ENCODE measurements at places on chromosomes 16 and 17.

DNA sequence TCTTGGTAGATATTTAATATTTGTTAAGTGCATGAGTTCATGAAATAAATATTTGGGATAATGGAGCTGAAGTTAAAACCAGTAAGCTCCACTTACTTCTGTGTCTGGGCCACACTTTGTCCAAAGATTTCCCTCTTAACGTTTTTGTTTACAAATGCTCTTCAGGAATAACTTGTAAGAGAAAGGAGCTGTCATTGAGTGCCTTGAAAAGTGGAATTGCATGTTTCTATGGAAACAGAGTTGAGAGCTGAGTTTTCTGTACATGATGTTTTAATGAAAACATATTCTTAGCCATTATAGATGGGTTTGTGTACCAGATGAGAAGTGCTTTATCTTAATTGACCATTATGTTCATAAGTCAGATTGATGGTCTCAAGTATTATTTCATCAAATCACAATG is 1045.4 kb upstream of the EEF2KMT start:
- no peak for DNase-seq

GRCh38 chr16:85460252-85461021 is 152.7 kb upstream of the GSE1 start:
- DNase-seq, result no peak

- no peak for DNase-seq
These were observed 118.4 kb downstream of the ZNF423 start for GRCh38 chr16:49737541-49737940.

DNA sequence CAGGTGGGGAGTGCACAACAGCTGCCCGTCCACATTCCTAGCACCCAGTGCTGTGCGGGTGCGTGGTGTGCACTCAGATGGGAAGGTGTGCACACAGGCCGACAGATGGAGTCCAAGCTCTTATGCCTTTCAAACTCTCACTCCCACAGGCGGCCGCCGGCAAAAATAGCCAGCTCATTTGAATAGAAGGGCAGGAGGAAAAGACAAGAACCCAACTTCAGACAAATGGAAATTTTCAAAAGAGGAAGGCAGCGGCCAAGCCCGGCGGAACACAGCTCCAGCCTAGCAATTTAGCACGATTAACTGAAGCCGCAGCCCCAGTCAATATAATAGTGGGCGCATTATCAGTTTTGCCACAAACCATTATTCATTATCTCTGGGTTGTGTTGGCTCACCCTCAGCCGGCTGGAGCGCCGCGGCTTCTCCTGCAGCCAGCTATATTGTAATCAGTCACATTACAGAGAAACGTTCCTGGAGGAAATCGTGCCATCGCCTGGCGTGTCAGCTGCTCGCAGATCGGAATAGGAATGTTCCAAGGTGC is 103.9 kb upstream of the SEC14L1 start:
- DNase-seq, result no peak

DNA sequence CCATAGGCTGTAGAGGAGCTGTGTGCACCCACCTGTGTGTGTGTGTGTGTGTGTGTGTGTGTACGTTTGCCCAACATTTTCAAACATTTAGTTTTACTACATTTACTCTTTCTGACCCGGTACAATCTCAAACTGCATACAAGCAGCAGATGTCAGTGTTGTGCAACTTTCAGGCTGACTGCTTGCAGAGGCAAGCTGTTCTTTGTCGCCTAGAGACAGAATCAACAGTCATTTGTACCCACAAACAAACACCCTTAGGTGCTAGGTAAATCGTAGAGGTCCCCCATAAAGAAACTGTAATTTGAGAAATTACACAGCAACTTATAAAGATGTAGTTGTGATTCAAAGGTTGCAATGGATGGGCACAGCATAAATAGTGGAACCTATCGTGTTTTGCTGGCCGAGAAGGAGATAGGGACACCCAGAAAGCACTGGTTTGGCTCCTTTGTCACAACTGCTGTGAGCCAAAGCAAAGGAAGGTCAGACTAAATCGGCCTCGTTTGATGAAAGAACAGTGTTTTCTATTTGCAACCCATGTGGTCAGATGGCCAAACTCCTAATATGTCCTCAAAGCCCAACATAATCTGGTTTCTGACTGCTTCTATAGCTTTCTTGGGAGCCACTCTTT is 478.4 kb downstream of the TOX3 start:
- no peak for DNase-seq

- no peak for DNase-seq
These were observed 815.5 kb downstream of the KCNJ18 start for GRCh38 chr17:22507823-22508222.

DNA sequence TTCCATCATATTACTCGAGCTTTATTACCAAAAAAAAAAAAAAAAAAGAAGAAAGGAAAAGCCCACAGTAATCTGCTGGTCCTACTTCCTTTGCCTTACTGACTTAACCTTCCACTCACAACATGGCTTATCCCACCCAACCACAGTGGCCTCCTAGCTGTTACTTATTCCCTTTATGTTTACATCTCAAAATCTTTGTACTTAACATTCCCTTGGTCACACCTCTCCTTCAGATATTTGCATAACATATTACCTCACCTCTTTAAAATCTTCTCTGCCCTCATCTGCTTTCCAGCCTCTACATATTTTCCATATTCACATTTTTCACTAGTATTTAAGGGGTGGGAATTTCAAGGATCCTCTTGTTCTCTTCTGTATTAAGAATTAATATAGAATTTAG is 327.0 kb upstream of the TBX2 start:
- no peak for DNase-seq

- no peak for DNase-seq
These were observed 13.5 kb downstream of the PSMD7 start for GRCh38 chr16:74309789-74310781.

GRCh38 chr16:21650521-21650920 is 1.9 kb downstream of the IGSF6 start:
- no peak for DNase-seq
